NCI-H446 treated with DMSO at 0.1 percent for 48 hours (cell line): ENCODE measurements at places on chromosomes 4 and X.

DNA sequence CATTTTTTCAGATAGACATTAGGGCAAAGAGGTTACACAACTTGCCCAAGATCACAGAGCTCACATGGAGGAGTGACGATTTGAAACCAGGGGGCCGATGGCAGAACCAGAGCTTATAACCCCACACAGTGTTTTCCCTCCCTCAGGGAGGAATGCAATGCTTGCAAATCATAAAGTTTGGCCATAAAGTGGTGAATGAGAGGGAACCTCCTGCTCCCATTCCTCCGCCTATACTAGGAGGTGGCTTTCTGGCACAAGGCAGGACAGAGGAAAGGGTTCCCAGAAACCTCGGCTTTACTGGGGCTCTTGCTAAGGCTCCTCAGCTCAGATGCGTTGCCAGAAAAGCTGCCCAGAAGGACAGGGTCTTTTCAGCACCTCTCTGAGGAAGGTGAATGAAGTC lies 19.3 kb downstream of the TMEM154 start:
- DNase-seq = no peak

DNA sequence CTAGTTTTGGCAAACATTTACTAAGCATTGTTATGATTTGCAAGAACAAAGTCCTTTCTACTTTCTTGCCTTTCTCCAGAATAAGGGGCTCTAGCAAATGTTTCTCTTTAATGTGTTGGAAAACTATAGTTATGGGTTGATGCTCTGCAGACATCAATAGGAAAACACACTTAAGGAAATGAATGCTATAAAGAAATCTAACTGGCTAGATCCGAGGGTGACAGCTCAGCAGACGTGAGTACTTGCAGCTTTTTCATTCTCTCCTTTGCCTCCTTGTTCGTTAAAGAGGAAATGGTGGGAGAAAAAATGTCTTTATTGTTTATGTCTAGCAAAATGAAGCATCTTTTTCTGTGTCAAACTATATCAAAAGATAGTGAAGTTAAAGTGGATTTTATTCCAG lies 6.3 kb downstream of the GUCY1B1 start:
- DNase-seq = no peak

DNA sequence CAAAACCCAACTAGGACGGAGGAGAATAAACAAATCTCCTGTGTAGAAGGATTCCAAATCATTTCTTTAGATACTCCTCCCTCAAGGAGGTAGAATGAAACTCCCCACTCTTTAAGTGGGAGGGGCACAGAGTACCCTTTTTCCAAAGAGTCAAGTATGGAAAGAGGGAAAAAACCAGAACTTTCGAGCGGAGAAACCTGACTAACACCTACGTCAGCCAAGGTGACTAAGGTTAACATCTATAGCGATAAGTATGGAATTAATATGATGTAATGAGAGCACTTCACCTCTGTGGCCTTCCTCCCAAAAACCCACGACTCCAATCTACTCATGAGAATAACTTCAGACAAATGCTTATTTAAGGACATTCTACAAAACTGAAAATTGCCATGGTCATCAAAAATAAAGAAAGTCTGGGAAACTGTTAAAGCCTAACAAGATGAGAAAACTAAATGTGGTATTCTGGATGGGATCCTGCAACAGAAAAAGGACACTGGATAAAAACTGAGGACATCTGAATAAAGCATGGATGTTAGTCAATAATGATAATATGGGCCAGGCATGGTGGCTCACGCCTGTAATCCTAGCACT lies 157.0 kb upstream of the MAP3K15 start:
- no peak for DNase-seq

GRCh38 chr4:108846568-108846967 lies 83.7 kb upstream of the ETNPPL start:
- DNase-seq = no peak

DNA sequence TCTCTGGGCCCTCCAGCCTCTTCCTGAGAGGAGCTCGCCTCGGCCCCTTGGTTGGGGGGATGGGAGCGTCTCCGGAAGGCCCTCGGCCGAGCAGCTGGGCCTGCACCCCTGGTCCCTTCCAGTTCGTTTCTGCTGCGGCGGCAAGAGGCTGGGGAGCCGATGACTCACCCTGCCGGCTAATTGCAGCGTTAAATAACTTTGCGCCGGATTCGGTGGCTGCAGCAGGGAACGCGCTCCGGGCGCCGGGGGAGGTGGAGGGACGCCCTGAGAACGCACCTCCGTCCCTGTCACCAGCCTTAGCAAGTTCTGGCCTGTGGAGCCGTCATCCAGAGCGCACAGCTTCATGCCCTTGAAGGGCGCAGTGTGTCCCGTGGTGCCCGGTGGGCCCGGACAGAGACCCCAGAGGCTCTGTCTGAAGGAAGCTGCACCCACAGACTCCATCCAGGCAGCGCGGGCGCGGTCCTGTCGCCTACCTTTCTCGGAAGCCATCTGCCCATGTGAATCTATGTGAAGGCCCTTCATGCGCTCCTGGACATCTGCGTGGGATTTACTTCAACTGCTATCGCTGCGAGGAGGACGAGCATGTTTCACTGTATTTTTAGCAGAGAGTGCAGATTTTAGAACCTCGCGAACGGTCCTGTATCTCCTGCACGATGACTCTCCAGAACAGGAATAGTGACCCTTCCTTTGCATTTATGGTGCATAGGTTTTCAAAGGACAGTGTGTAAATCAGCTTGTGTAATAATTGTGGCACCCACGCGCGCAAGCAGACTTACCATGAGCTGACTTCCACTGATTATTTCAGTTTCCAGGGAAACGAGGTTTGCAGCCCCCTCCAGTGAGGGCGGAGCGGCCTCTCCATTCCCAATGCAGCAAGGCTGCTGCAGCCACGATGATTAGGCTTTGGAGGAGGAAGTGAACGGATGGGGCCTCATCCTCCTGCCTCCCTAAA lies 1.7 kb upstream of the TMEM271 start:
- no peak for DNase-seq
